ENCODE measurements at places on chromosomes 7 and 10. TPM values are rescaled to one million over a fixed set of nuclear protein-coding genes. Genes with fewer than 3 reads are reported as not detected.

DNA sequence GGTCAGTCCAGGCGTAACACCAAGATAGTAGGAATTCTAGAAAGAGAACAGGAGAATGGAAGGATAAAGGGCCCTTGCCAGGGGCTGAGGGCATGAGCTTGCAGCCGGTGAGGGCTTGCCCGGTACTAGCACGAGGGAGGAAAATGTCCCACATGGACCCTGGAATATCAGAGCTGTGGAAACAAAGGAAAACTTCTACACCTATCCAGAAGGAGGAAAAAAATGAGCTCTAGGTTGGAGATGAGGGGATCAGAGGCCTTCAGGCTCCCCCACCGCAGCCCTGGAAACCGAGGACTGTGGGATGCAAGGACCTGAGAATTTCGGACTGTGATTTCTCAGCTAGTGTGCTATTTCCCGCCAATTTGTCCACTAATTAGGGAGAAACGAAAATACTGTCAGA, 22.1 kb downstream of the RAMP3 start:
- peak; percentile 22 for DNase-seq
- H3K4me3 ChIP-seq: no peak overlapping the region
- no peaks in the 10 kb centered on the region for H3K27me3 ChIP-seq
- H3K27ac ChIP-seq: no peak overlapping the region
- H3K4me1 ChIP-seq: no peaks in the 10 kb centered on the region

WDFY4 gene
- 7.3 TPM for total RNA-seq

- no peak overlapping the region for H3K27ac ChIP-seq
- DNase-seq: no peak
- no peaks in the 10 kb centered on the region for H3K4me1 ChIP-seq
These were observed 2.8 kb upstream of the HIBADH start for GRCh38 chr7:27665531-27665930.

GRCh38 chr7:151126491-151127137, 40.3 kb downstream of the AGAP3 start:
- H3K27ac ChIP-seq: no peak overlapping the region
- H3K36me3 ChIP-seq: no peaks in the 10 kb centered on the region
- DNase-seq: no peak
- no peaks in the 10 kb centered on the region for H3K4me1 ChIP-seq
- H3K27me3 ChIP-seq: no peaks in the 10 kb centered on the region
- no peak overlapping the region for H3K4me3 ChIP-seq

KIAA1549 gene
- total RNA-seq: 1.0 TPM

DNA sequence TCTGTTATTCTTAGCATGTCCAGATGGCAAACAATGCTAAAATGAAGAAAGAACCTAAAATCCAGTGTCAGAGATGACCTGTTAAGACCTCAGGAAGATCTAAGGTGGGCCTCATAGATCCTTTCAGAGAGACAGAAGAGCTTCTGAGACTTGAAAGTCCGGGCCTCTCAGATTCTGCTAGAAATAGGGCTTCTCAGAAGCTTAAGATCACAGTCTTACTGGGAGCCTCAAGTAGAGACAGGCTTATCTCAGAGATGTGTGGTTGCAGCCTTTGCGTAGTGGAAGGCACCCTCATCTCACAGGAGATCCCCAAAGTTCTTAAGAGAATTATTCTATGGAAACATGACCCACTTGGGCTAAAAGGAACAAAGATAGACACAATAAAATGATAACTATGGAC, 642.8 kb downstream of the TNS3 start:
- H3K27ac ChIP-seq: no peak overlapping the region
- no peaks in the 10 kb centered on the region for H3K27me3 ChIP-seq
- H3K4me1 ChIP-seq: no peaks in the 10 kb centered on the region
- no peak for DNase-seq

- no peaks in the 10 kb centered on the region for H3K27me3 ChIP-seq
- no peak for DNase-seq
- H3K4me1 ChIP-seq: no peaks in the 10 kb centered on the region
- no peak overlapping the region for H3K27ac ChIP-seq
These were observed 33.4 kb downstream of the MACROH2A2 start for GRCh38 chr10:70085975-70086613.

DNA sequence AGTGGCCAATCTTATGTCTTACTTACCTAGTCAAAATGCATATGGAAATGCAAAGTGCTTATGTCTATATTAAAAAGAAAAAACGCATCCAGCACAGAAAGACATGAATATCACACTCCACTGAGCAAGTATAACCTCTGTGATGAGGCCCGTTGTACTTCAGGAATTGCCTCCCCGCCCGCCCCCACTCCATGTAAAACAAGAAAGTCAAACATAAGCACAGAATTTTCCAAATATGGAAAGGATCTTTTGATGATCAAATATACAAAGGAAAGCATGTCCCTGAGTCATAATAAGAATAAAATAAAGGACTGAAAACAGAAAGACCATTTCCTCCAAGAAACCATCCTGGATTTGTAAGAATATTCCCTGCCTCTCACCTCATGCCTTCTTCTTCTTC, 229.1 kb downstream of the BAMBI start:
- no peak for DNase-seq
- H3K27ac ChIP-seq: no peak overlapping the region
- no peaks in the 10 kb centered on the region for H3K27me3 ChIP-seq
- no peak overlapping the region for H3K4me3 ChIP-seq
- peaks cover 3% of the 10 kb centered on the region for H3K4me1 ChIP-seq
- no peaks in the 10 kb centered on the region for H3K36me3 ChIP-seq

CCL24 gene
- total RNA-seq: 2.4 TPM

TSPAN12 gene
- total RNA-seq: 13.4 TPM

DNA sequence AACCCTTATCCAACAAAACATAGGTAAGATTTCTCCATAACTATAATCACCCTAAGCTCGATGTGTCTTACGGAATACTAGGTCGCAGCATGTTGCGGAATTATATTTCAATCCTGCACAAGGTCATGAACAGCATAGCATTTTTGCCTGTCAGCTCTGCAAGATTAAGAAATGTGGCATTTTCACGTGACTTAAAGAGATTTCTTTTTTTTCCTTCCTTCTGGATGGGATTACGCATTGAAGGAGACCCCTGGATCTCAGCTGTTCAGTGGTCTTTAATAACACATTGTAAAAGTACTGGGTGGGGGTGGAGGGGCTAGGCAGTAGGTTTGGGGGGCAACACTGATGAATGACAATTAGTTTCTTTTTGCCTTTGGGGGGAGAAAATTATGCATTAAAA, 106.7 kb downstream of the CUBN start:
- DNase-seq: no peak
- H3K4me3 ChIP-seq: no peak overlapping the region
- no peak overlapping the region for H3K27ac ChIP-seq
- H3K4me1 ChIP-seq: peaks cover 4% of the 10 kb centered on the region
- H3K27me3 ChIP-seq: no peaks in the 10 kb centered on the region

DNA sequence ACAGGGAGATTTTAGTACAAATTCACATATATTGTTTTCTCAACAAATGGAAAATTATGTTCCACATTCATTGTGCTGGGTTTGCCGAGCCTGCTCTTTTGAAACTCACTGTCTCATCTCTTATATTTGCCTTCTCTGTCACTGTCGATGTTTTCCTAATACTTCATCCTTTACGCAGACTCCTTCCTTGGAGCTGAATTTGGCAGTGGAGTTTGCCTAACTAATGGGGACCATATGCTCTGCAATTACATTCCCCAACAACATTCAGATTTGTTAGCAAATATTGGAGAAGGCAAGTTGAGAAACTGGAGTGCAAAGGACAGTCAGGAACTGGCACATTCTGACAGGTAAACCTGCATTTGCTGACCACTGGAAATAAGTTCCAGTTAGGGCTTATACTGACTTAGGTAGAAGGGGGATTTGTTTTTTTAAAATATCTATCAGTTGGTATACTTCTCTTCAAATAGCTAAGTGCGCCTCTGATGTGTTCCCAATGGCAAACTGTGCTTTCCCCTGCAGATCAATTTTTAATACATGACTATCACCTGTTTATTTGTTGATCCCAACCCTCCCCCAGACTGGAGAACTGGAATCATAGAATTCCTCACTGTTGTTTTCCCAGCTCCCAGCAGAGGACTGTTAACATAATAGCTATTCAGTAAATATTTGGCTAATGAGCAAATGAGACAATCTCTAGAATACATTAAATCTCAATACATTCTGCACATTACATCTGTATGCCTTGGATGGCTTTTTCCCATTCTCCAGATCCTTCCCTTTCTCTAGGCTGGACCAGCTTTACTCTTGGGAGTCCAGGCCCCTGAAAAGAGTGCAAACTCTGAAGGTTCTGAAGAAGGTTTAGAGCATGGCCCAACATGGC, 769.3 kb downstream of the KCNMA1 start:
- no peak overlapping the region for H3K4me3 ChIP-seq
- no peak for DNase-seq
- H3K27me3 ChIP-seq: no peaks in the 10 kb centered on the region
- H3K27ac ChIP-seq: no peak overlapping the region
- peaks cover 1% of the 10 kb centered on the region for H3K4me1 ChIP-seq

GRCh38 chr10:94666391-94667102, 17.0 kb upstream of the CYP2C18 start:
- no peak overlapping the region for H3K27ac ChIP-seq
- no peaks in the 10 kb centered on the region for H3K36me3 ChIP-seq
- no peaks in the 10 kb centered on the region for H3K27me3 ChIP-seq
- DNase-seq: no peak
- no peaks in the 10 kb centered on the region for H3K4me1 ChIP-seq
- H3K4me3 ChIP-seq: no peak overlapping the region

GRCh38 chr7:133551466-133551865, 298.6 kb downstream of the EXOC4 start:
- H3K4me1 ChIP-seq: no peaks in the 10 kb centered on the region
- no peak for DNase-seq
- no peaks in the 10 kb centered on the region for H3K36me3 ChIP-seq
- H3K27ac ChIP-seq: no peak overlapping the region
- H3K27me3 ChIP-seq: no peaks in the 10 kb centered on the region
- no peak overlapping the region for H3K4me3 ChIP-seq

DNA sequence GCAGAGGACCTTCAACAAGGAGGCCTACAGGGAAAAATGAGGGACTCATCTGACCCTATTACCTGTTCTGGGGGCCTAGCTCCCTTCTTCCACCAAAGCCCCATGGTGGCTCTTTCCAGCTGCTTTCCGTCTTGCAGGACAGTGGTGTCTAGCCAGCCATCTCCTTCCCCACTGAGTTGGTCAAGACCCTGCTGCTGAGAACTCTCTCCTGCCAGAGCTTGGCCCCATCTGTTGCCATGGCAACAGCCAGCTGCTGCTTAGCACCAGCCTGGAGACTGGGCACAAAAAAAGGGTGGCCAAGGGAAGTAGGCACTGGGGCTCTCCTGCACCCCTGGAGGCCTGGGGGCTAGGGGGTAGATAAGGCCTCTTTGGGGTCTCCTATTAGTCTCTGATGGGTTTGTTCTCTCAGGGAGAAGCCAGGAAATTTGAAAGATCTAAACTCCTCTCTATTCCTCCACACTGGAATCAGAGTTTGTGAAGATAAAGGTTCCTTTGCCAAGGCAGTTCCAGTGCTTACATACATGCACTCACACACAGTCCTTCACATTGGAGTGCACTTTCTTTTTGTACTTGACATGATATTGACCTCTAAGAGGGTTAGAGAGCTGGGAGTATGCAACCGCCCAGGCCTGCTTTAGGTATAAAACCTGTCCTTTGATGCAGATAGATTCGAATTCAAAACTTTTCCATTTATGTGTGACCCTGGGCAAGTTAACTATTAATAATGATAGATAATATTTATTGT, 15.8 kb downstream of the TSPAN33 start:
- no peaks in the 10 kb centered on the region for H3K27me3 ChIP-seq
- H3K4me3 ChIP-seq: no peak overlapping the region
- no peak overlapping the region for H3K27ac ChIP-seq
- no peaks in the 10 kb centered on the region for H3K4me1 ChIP-seq

PAX4 gene
- total RNA-seq: not detected

DNA sequence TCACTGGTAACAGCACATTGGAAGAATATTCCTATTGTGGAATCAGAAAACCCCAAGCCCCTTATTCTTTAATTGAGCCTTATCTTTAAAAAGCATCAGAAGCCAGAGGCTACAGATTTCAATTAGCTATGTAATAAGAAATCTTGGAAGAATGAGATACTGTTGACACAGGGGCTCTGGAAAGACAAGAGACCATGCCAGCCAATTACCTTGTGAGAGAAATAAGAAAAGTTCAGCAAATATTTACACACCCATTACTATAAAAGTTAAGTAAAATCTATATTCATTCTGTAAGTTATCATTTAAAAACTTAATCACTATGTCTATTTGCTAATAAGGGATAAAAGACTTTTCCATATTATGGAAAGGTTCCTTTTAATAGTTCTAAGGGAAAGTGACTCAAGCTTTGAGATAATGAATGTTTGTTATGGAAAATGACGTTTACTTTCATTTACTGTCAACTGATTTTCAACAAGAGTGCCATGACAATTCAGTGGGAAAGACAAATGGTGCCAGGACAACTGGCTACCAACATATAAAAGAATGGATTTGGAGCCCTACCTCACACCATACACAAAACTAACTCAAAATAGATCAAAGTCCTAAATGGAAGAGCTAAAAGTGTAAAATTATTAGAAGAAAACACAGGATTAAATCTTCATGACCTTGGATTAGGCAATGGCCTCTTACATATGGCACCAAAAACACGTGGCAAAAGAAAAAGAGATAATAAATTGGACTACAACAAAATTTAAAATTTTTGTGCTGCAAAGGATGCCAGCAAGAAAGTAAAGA, 28.3 kb downstream of the ZFAND2A start:
- no peaks in the 10 kb centered on the region for H3K27me3 ChIP-seq
- no peak overlapping the region for H3K27ac ChIP-seq
- no peak for DNase-seq
- H3K4me3 ChIP-seq: no peak overlapping the region
- no peaks in the 10 kb centered on the region for H3K36me3 ChIP-seq
- no peaks in the 10 kb centered on the region for H3K4me1 ChIP-seq

COL13A1 gene
- 13.6 TPM for total RNA-seq

DNA sequence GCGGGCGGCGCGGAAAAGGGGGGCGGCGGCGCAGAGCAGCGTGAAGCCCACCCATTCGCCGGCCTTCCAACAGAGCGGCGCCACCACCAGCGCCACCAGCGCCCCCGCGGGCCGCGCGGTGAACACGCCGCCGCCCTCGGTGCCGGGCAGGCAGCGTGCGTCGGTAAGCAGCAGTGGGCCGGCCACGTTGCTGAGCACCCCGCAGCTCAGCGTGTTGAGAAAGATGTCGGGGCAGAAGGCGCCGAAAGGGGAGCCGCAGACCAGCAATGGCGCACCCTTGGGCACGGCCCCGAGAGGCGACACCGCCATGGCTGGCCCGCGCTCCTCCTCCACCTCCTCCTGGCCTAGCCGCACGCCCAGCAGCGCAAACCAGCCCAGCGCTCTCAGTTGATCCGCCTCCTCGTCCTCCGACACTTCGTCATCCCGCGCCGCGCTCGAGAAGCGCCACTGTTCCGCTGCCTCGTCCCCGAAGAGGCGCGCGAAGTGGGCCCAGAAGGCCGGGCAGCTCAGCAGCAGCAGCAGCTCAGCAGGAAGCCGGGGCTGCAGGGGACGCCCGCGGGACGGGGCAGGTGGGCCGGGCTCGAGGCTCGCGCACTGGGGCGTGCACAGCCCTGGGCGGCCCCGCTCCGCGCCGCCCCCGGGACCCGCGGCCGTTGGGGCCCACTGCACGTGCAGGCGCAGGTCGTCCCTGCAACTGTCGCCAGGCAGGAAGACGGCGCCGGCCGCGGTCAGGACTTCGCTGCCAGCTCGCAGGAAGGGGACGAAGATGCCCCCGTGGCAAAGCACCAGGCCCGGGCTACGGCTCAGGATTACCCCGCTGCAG, 623 bp downstream of the TYSND1 start:
- peak overlapping the region; percentile 64 for H3K4me3 ChIP-seq
- peak; percentile 82 for DNase-seq
- H3K27me3 ChIP-seq: no peaks in the 10 kb centered on the region
- peak overlapping the region; percentile 38 for H3K27ac ChIP-seq
- no peaks in the 10 kb centered on the region for H3K4me1 ChIP-seq
- no peaks in the 10 kb centered on the region for H3K36me3 ChIP-seq

SYT15B gene
- 15.9 TPM for total RNA-seq

- H3K36me3 ChIP-seq: no peaks in the 10 kb centered on the region
- no peak for DNase-seq
- H3K4me3 ChIP-seq: no peak overlapping the region
- H3K4me1 ChIP-seq: no peaks in the 10 kb centered on the region
These were observed 37.3 kb upstream of the LAMB4 start for GRCh38 chr7:108167460-108167859.
